ENCODE measurements at places on chromosomes 11 and 22.
A peak's percentile ranks its signal among the peaks of the same experiment; 100 is the strongest.

- no peak for DNase-seq
Observed at GRCh38 chr11:58844361-58845005, at the start of gene GLYATL2. Gene GLYATL2 (minus strand): TSS chr11:58844704. CDS start chr11:58839612, 5,092 bp downstream.

GRCh38 chr11:111554532-111554931, 14.0 kb downstream of the LAYN start:
- DNase-seq: no peak

DNA sequence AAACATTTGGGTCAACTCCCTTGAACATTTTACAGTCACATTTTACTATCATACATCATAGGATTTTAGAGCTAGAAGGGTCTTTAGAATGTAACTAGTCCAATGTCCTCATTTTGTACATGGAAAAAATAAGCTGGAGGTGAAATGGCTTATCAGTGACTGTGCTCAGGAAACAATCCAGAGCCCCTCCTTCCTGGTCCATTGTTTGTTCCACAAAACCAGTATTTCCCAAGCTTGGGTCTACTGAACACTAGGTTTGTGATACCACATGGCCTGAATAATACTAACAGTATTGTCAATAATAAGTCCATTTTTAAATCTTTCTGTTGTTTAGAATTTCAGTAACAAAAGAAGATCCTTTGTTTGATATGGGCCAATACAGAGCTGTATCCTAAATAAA, 27.1 kb downstream of the PDGFD start:
- no peak for DNase-seq

GRCh38 chr11:128802358-128802981, 64.6 kb downstream of the KCNJ1 start:
- no peak for DNase-seq

GRCh38 chr22:39927544-39927943, 26.7 kb downstream of the GRAP2 start:
- no peak for DNase-seq

GRCh38 chr22:27456696-27457503, 344.7 kb downstream of the MN1 start:
- DNase-seq: no peak

DNA sequence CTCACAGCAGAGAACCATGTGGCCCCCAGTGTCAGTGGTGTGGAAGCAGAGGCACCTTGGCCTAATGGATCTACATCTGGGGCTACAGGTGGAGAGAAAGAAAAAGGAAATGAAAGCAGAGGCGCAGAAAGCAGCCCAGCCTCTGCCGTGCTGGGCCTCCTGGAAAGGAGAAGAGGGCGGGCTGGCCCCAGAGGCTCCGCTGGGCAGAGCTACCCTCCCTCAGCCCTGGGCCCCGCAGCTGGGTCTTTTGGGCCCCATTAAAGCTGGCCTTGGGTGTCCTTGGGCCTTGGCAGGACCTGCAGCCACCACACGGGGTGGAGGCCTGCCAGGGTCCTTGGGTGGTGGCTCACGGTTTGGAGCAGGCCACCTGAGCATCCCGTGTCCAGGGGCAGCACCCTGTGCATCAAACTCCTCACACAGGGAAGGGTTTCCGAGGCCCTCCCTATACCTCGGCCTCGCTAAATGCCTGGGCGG, 31.6 kb upstream of the GAL start:
- no peak for DNase-seq

- DNase-seq: no peak
Observed at GRCh38 chr11:83027289-83027688, 44.4 kb downstream of the RAB30 start.

DNA sequence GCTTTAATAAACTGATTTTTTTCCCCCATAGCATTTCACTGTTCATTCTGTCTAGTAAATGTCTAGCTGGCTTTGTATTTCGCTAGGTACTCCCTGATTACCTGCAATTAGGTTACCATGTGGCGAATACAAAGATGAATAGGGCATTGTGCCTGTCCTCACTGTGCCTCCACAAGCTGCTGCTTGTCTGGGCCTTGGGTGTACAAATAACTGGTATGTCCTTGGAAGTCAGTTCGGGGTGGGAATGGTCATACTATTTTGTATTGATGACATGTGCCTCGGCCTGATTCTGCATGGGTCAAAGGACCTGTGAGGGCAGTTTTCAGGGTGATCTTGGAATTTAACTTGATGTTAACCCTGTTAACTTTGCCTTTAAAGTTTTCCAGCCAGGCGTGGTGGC, 11.4 kb downstream of the RBM4 start:
- DNase-seq: no peak

- no peak for DNase-seq
Observed at GRCh38 chr22:44491269-44492035, 6.6 kb downstream of the RTL6 start.

DNA sequence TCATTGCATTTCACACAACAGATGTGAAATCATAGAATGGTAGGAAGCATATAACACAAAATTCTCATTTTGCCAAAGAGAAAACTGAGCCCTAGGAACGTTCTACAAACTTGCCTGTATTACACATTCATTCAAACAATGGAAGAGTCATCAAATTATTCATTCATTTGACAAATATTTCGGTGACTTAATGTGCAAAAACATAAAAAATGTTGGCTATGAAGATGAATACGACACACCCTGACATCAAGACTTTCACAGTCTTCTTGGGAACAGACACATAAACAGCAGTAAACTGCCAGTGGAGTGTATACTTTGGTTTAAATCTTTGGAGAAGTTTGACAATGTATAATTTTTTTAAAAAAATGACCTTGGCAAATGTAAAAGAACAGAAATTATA, 20.4 kb upstream of the C11orf87 start:
- DNase-seq: no peak

DNA sequence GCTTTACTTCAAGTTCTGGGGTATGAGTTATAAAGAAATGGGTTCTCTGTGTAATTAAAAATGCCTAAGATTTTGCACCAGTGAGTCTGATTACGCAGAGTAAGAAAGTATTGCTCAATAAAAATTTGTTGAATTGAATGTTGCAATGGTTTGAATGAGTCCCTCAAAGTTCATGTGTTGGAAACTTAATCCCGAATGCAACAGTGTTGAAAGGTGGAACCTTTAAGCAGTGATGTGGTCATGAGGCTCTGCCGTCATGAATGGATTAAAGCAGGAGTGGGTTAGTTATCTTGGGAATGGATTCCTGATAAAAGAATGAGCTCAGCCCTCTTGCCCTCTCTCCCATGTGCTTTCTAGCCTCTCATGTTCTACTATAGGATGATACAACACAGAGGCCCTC, 52.6 kb upstream of the SESN3 start:
- DNase-seq: peak; percentile 7

GRCh38 chr22:32828561-32828960, 27.1 kb downstream of the TIMP3 start:
- no peak for DNase-seq

DNA sequence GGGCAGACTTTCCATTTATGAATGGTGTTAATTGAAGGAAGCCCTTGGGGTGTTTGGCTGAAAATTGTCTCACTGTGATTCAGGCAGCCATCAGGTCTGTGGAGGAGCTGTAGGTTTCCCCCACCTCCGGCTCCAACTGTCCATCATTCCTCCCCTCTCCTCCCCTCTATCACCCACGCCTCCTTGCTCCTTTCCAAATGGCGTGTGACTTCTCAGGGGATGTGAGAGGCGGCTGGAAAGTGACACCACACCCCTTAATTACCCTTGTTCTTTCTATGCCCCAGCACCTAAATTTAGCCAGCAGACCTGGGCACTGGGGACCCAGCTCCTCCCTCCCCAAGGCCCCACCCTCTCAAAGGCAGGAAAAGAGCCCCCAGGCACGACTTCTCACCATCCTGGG, 38.1 kb upstream of the SYT7 start:
- no peak for DNase-seq

DNA sequence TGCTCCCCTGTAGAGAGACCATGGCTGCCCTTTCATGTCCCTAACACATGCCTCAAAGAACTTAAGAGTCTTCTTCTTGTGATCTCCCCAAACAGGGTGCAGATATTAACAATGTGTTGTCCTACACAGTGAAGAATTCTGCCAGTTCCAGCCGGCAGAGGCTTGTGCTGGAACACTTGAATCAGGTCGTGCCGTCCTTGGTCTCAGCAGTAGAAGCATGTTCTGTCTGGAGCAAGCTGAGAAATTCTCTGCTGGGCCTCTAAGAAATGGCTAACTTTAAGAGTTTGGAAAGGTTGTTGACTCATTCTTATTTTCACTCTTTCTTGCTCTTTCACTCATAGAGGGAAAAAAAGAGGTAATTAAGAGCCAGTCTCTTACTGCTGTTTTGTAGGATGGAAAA, 71.1 kb upstream of the SLC25A18 start:
- no peak for DNase-seq

GRCh38 chr22:17792299-17792698, 18.0 kb upstream of the BID start:
- no peak for DNase-seq

GRCh38 chr11:129888451-129888850, 6.9 kb downstream of the NFRKB start:
- DNase-seq: no peak

DNA sequence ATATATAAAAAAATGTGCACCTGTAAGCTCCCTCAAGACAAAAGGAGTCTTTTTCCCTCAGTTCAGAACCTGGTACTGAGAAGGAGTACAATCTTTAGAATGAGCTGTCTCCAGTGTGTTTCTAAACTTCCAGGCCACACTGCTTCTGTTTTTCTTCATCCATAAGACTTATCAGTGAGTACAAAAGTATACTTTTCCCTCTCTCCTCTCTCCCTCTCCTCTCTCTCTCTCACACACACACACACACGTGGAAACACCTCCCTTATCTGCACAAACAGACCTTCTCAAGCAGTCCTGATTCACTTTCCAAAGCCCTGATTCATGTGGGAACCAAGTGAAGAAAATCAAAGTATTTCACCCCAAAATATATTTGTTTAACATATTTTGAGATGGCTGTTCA, 220.7 kb upstream of the UBASH3B start:
- no peak for DNase-seq

- DNase-seq: no peak
Observed at GRCh38 chr11:65473278-65473860, 25.5 kb upstream of the MALAT1 start.

DNA sequence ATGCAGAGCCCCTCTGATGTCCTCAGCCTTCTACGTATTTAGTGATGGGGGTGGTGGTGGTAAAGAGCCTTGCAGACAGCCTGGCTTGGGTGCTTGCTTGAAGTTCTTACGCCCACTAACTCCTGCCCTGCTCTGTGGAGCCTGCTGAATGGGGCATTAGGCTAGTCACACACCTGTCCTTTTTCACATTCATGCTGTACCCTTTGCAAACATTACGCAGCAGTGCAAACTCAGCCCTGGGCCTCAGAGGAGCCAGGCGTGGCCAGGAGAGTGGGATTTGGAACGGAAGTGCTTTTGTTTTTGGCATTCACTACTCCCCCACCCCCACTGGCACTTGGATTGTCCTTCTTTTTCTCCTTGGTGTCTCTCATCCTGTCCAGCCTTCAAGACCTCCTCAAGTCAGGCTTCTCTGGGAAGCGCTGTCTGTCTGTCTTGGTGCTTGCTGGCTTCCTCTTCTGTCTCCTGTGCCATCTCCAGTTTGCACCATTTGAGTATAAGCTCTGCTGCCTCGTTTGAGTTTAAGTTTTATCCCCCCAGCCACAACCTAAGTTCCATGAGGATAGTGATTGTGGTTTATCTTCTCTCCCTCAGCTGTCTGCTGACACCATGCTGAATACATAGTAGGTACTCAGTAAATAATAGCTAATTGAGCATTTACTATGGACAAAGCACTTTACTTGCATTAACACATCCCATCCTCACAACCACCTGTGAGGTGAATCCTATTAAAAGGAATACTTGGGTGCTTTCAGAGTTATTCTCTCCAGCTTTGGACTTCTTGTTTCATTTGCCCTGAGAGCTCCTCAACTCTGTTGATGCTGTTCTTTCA, 26.7 kb downstream of the ZBTB16 start:
- no peak for DNase-seq

- DNase-seq: no peak
Observed at GRCh38 chr22:44894321-44894720, 115.5 kb downstream of the PHF21B start.

GRCh38 chr22:27171212-27171611, 513.8 kb downstream of the MIAT start:
- no peak for DNase-seq

GRCh38 chr22:28443526-28443876, 236.1 kb downstream of the TTC28 start:
- peak; percentile 51 for DNase-seq

DNA sequence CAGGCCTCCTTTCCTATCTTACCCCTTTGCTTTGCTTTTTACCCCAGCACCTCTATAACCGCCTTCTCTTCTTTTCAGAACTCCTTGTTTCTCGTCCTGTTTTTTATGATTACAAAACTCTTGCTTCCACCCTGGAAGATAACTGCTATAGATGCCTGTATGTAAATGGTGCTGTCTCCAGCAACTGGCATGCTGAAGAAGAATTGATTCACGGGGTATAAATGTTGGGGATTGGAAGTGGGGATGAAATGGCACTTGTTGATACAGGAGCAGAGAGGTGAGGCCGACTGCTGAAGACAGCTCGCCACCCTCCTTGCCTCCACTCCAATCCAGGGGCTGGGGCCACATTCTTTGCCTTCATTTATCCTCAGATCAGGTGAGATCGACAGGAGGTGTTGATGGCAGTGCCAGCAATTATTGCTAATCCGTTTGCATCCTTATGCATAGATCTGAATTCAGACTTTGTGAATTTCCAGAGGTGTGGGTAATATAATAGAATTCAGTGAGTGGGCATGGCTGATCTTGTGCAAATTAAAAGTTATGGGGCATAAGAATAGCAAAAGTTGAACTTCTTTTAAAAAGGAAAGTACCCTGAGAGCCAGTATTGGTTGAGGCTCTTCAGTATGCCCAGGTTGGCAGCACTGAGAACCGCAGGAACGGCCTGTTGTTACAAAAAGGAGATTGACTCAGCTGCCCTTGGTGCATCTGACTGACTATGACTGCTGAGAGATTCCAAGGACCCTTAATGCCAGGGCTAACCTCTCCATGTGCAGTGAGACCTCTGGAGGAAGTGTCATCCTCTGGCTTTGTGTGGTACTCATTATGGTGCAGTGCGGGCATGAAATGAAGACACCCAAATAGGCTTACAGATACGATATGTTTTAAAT, 5.3 kb downstream of the NEAT1 start:
- peak; percentile 78 for DNase-seq

- peak; percentile 51 for DNase-seq
Observed at GRCh38 chr11:19978668-19979518, 181.4 kb downstream of the DBX1 start.

DNA sequence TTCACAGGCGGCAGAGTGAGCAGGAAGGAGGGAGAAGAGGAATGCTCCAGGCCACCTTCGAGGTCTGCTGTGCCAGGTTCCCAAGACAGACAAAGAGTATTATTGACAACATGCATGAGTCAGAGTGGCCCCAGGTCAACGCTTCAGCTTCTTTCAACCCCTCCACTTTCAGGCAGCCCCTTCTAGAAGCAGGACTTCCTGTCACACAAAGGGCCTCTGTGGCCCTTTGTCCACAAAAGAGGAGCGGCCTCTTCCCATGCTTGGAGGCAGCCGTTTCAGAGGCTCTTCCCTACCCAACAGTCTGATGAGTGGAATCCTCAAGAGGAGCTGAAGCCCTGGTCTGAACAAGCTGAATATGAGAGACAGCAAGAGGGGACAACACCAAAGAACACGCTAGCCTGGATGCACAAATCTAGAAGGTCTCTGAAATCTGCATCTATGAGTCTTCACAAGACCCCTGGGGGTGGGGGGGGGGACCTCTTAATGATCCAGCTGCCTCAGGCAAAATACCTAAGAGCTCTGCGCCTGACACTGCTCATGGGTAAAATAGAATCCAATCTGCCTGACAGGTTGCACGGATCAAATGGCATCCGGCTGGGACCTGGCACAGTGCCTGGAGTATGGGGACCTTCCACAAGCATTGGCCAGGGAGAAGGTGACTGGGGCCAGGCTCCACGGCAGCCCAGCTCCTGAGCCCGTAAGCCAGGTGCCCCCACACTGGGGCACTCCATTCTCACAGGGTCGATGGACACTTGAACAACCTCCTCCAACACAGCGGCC, 67.5 kb downstream of the PACSIN2 start:
- DNase-seq: no peak

Data from AG09319 (cell line).